ENCODE measurements at places on chromosomes 7 and 10. TPM values are rescaled to one million over a fixed set of nuclear protein-coding genes. Genes with fewer than 3 reads are reported as not detected.

NPY4R2 gene
- not detected for polyA plus RNA-seq

DNA sequence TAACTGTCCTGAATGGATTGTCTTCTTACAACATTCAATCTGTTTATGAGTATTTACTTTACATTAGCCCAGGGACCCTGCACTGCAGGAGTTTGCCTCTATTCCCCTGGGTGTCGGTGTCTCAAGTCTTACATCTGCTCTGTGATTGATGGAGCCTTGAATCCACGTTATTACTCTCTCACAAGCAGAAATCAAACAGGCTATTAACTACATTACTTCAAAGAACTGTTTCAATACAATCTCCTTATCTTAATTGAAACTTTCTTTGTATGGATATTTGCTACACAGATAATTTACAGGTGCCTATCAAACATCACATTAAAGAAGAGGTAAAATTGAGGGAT lies 3.1 kb upstream of the ARID5B start:
- DNase-seq: no peak

DNA sequence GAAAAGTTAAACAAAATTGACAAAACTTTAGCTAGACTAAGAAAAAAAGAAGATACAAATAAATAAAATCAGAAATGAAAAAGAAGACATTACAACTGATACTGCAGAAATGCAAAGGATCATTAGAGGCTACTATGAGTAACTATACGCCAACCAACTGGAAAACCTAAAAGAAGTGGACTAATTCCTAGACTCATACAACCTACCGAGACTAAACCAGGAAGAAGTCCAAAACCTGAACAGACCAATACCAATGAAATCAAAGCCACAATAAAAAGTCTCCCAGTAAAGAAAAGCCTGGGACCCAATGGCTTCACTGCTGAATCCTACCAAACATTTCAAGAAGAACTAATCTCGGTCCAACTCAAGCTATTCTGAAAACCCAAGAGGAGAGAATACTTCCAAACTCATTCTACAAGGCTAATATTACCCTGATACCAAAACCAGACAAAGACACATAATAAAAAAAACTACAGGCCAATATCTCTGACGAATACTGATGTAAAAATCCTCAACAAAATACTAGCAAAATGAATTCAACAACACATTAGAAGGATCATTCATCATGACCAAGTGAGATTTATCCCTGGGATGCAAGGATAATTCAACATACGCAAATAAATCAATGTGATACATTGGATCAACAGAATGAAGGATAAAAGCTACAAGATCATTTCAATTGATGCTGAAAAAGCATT lies 20.3 kb downstream of the ELAPOR2 start:
- no peak for DNase-seq

DNA sequence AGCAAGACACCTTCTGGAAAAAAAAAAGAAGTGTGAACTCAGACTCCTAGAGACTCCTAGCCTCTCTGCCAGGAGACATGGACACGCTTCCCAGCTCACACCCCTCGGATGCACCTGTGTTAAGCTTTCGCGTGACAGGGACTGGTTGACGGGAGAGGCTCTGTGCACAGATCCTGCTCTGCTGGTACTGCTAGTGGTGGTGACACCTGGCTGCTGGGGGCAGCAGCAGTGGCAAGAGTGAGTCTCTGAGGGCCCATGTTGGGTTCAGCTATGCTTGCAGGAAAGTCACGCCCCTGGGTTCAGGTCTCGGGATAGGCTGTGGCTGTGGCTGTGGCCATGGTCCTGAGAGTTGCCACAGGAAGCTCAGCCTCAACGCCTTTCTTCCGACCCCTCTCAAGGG lies 81.1 kb downstream of the XRCC2 start:
- no peak for DNase-seq

DNA sequence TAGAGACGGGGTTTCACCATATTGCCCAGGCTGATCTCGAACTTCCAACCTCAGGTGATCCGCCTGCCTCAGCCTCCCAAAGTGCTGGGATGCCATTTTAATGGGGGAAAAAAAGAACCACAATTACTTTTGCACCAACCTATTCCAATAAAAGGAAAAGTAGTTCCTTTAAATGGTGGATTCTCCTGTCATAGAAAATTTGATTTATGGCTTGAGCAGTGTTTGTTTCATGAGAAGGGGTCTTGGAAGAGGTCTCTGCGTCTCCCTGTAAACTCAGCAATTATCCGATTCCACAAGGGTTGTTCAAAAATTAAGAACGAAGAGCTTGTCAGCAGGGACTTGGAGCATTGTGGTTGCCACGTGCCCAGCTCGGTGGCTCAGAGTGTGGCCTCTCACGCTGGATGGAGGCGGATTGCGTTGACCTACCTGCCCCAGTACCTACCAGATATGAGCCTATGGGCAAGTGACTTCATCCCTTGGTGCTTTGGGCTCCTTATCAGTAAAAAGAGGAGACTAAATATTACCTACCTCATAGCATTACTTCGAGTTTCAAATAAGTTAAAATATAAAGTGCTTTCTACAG lies 2.8 kb upstream of the TRIP6 start:
- DNase-seq: no peak

- DNase-seq: no peak
Observed at GRCh38 chr7:102125127-102125596, 161.5 kb upstream of the SH2B2 start.
